ENCODE measurements at places on chromosomes 3 and 15.

DNA sequence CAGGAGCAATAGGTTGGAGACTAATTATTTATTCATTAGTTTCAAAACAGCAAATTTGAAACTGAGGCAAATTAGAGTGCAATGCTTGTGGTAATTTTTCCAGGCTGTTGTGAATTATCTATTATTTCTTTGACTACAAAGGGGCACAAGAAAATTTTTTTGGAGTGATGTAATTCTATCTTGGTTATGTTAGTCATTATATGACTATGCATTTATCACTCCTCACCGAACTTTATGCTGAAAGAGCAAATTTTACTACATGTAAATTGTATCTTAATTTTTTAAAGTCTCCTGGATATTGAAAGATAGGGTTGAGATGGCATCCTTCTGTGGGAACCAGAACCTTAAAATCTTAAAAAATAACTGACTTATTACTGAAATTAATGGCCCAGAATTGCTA lies 320.0 kb upstream of the ROBO1 start:
- DNase-seq, result no peak
- H3K4me1 ChIP-seq, result no peaks in the 10 kb centered on the region
- H3K27ac ChIP-seq, result no peak overlapping the region
- H3K4me3 ChIP-seq, result no peak overlapping the region
- no peaks in the 10 kb centered on the region for H3K27me3 ChIP-seq
- no peaks in the 10 kb centered on the region for H3K36me3 ChIP-seq

GRCh38 chr3:134334901-134335280 lies 39.4 kb downstream of the AMOTL2 start:
- no peak overlapping the region for H3K4me3 ChIP-seq
- H3K27ac ChIP-seq, result no peak overlapping the region
- peaks cover 22% of the 10 kb centered on the region for H3K27me3 ChIP-seq
- H3K36me3 ChIP-seq, result peaks cover 2% of the 10 kb centered on the region

DNA sequence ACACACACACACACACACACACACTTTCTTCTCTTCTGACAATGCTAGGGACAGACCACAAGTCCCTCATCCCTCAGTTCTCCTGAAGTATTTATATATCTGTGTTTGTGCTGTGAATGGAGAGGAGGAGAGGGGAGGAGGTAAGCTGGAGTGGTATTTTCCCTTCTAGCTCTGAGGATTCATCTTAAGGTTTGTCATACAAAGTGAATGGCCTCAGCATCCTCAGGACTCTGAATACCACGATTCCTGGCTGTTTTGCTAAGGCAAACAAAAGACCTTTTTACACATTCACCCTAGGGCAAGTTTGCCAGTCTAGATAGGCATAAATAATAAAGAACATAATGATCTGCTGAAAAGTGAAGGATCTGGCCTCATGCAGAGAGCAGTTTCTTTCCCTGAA lies 65.7 kb upstream of the CHMP2B start:
- no peaks in the 10 kb centered on the region for H3K27me3 ChIP-seq
- no peak for DNase-seq
- no peak overlapping the region for H3K4me3 ChIP-seq
- no peaks in the 10 kb centered on the region for H3K36me3 ChIP-seq
- H3K27ac ChIP-seq, result no peak overlapping the region

GRCh38 chr3:63497641-63498040 lies 154.8 kb upstream of the SNTN start:
- DNase-seq, result no peak
- H3K27ac ChIP-seq, result no peak overlapping the region
- no peak overlapping the region for H3K4me3 ChIP-seq

DNA sequence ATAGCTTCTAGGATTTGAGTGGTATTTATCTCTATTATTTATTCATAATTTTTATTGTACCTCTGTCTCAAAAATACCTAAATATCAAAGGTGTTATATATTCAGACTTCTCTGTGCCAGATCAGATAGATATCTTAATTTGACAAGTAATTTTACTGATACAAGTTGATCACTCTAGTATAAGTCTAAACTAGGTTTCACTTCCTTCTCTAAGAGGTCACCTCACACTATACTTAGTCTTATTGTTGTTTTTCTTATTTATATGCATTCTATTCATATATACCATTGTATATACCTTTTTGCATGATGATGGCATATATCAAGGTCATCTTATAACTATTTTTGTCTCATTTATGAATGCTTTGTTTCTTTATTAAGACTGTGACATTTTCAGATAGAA lies 26.4 kb upstream of the HGD start:
- peaks cover 11% of the 10 kb centered on the region for H3K36me3 ChIP-seq
- no peak for DNase-seq
- H3K27me3 ChIP-seq, result no peaks in the 10 kb centered on the region
- H3K27ac ChIP-seq, result no peak overlapping the region
- no peak overlapping the region for H3K4me3 ChIP-seq

All from central memory CD8-positive, alpha-beta T cell (primary cell).